ENCODE measurements at places on chromosomes 7 and 10.

DNA sequence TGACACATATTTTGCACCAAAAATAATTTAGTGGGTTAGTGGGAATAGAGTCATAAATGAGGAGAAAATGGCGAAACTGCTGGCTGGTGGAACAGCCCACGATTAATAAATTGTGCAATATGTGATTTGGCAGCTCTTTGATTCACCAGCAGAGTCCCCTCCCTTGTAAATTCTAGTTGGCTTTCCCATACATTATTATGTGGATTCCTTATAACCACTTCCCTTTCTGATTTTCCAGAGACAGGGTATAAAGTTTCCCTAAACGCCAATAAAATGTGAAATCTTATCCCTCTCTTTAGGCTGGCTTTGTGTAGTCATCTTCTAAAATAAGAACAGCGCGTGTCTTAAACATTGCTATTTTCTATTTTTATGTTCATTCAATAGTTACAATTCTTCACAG lies 149.4 kb upstream of the FERD3L start:
- DNase-seq: no peak

DNA sequence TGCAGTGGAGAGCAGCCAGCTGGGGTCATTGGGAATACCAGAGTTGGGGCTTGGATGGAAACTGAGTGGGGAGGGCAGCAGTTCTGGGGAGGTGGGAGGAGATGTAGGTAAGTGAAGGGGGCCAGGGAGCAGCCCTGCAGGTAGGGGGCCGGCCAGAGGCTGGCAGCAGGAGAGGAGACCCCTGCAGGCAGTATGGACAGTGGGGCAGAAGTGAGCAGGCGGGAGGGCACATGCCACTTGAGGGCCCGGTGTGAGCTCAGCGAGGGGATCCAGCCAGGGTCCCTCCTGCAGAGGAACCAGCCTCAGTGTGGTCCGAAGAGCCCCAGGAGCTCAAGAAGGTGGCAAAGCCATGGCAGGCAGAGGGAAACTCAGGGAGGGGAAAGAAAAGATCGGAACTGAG lies 75.4 kb downstream of the WDR11 start:
- no peak for DNase-seq

DNA sequence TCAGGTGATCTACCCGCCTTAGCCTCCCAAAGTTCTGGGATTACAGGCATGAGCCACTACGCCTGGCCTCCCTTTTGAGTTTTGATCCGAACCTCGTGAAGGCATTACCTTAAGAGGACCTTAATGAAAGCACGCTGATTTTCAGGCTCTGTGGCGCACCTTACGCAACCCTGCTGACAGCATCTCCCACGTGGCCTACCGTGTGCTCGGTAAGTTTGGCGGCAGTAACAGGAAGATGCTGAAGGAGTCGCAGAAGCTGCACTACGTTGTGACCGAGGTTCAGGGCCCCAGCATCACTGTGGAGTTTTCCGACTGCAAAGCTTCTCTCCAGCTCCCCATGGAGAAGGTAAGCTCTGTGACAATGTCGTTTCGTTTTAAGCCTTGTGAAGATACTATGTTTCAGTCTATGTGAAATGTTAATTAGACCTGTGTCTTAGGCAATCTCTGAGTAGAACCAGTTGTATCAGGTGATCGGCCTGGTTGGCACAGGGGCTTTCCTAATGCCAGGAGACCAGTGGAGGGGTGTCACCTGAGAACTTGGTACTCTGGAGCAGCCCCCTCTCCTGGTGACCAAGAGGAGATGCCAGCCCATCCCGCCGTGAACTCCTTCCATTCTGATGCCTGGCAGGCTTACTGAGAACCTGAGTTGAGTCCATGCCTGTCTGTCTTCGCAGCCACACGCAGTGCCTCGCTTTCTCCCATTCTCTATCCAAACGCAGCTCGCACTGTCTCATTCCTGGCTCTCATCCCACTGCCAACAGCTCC lies 43.5 kb downstream of the TRRAP start:
- no peak for DNase-seq

DNA sequence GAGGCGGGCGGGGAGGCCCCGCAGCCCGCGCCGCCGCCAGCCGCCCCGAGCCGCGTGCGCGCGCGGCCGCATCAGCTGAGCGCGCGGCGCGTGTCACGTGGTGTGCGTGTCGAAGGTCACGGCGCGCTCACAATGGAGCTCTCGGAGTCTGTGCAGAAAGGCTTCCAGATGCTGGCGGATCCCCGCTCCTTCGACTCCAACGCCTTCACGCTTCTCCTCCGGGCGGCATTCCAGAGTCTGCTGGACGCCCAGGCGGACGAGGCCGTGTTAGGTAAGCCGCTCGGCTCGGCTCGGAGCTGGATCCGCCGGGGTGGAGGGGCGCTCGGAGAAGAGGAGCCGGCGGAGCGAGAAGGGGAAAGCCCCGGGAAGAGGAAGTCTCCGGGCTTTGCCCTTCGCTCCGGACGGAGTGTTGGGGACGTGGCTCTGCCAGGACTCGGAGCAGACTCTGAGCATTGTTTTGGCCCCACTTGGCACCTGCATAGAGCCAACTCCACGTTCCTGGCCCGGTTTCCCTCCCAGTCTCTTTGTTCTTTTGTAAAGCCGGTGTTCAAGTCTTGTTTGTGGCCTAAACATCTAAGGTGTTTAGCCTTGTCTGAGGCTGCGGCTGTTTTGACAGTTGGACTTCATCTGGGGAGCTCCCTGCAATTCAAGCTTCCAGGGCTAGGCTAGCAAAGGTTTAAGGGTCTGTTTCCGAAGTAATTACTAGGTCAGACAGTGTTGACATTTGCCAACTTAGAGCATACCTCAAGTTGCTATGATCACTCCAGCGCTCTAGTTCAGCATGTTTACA lies at the start of gene COMMD3:
COMMD3 (plus strand) TSS at position 103 of the 790 bp plus-strand sequence; CDS start at position 133, 30 bp downstream.
- DNase-seq: peak; percentile 91

- no peak for DNase-seq
Measured at GRCh38 chr7:79009647-79010046, 443.8 kb downstream of the MAGI2 start.

DNA sequence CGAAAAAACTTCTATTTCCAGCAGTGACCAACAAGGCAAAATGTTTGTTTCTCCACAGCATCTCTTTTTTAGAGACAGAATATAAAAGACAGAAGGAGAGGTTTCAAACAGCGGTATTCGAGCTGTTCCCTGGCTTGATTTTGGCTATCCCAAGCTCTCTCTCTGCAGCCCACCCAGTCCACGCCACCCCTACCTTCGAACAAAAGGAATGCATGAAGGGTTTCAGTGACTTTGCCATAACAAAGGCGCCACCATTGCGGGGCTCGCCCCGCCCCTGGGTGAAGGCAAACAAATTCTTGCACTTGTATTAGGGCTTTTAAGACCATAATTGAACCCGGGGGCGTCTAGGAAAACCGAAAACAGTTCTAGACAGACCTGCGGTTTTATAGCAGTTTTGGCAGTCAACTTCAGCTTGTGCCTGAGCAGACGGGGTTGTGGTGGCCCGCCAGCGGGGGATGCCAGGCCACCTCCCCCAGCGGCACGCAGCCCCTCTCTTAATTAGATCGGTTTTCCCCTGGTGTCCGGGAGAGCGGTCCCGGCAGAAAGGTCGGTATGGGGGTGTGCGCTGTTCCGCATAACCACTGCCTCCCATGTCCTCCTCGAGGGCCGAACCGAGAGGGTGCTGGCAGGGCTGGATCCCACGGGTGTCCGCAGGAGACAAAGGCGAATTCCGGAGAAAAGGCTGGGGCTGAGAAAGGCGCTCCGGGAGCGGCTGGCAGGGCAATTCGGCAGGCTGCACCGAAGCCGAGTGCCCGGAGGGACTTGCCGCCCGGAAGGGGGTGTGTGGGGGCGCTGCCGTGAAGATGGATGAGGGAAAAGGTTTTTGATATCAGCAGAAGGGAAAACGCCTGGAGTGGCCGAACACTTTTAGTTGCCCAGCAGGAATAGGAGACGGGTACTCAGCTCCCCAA lies 2.7 kb upstream of the HOXA11 start:
- DNase-seq: peak; percentile 46
